AML-193 (cell line): ENCODE measurements at places on chromosomes 2 and 18.

GRCh38 chr2:182971820-182972547 is 66.3 kb downstream of the NCKAP1 start:
- DNase-seq: no peak

- no peak for DNase-seq
These were observed 47.6 kb upstream of the GPC1 start for GRCh38 chr2:240387669-240388358.

GRCh38 chr2:66366619-66367018 is 68.3 kb upstream of the MEIS1 start:
- no peak for DNase-seq

DNA sequence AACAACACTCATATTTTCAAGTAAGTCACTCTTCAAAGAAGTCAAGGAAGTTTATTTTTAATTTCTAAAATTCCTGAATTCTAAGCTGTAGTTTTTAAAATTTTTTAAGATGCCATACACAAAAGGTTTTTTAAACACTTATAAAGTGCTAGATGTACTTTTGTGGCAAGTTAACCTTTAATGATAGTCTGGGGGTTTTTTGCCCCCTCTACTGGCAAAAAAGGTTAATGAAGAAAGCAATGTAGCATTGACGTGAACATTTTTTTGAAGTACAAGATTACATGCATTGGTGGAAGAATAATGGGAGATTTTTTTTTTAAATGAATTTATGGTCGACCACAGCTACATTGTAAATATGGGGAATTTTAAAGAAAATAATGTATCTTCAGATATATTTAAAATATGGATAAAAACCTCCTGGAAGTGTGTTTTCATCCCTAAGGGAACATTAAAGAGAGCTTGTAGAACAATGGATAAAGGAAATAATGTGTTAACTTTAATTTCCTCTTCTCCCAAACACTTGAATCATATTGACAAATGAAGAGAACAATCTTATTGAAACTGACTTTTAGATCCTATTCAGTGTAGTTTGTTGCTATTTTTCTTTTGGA is 12.6 kb downstream of the ITPRID2 start:
- peak; percentile 10 for DNase-seq
